ENCODE measurements at places on chromosomes 11 and 22.

DNA sequence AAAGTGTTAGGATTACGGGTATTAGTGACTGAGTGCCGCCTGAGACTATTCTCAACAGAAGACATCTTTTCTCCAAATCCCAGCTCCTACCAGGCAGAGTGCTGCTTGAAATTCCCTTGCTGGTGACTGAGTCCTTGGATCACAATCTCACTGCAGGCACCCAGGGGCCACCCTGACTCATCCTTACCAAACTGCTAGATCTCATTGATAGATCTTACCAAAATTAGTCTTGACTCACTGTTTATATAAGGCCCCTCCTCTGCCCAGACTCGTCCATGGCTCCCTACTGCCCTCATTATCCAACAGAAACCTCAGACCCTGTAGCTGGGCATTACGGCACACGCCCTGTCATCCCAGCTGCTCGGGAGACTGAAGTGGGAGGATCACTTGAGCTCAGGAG is 14.7 kb downstream of the TBC1D10A start:
- H3K4me1 ChIP-seq = peaks cover 100% of the 10 kb centered on the region
- DNase-seq = no peak
- peak overlapping the region; percentile 27 for H3K4me3 ChIP-seq
- peak overlapping the region; percentile 13 for H3K27ac ChIP-seq
- no peaks in the 10 kb centered on the region for H3K27me3 ChIP-seq

- H3K4me3 ChIP-seq = no peak overlapping the region
- H3K27me3 ChIP-seq = no peaks in the 10 kb centered on the region
- H3K4me1 ChIP-seq = no peaks in the 10 kb centered on the region
- no peaks in the 10 kb centered on the region for H3K36me3 ChIP-seq
- no peak overlapping the region for H3K27ac ChIP-seq
Measured at GRCh38 chr11:108825381-108825780, 160.5 kb downstream of the DDX10 start.

- no peak for DNase-seq
- no peaks in the 10 kb centered on the region for H3K4me1 ChIP-seq
- no peaks in the 10 kb centered on the region for H3K27me3 ChIP-seq
- H3K27ac ChIP-seq = no peak overlapping the region
Measured at GRCh38 chr11:132421555-132421954, 1051.1 kb downstream of the NTM start.

DNA sequence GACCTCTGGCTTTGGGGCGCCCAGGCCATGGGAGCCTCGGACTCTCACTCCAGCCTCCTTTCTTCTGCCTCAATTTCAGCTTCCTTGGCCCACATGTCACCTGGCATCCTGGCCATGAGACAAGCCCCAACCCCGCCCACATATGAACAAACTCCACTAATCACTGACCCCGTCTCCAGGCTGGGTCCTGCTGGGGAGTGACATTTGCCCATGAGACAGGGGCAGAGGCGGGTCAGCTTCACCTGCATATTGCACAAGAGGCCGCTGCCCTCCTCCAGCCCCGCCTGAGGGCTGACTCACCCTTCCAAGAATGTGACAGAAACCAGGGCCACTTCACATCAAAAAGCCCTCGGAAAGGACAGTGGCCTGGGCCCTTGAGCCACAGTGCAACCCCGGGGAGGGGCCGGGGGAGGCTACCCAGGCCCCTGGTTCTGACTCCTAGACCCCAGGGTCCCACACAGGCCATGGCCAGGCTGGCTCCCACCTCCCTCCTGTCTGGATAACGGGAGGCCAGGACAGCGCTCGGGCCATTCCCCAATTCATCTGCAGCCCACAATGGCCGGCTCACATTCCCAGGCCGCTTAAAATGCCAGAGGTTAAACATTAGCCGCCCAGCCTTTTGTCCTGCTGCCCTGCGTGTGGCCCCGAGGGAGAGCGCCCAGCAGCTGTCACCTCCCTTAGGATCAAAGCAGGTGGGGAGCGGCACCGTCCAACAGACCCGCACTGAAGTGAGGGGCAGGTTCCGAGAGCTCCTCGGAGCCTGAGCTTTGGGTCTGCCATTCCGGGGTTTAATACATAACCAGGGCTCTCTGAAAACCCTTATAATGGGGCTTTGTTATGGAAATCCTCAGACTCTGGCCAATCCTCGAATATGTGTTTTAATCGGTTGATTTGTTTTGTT is 42.3 kb downstream of the TRMU start:
- DNase-seq = no peak
- H3K27ac ChIP-seq = no peak overlapping the region
- no peaks in the 10 kb centered on the region for H3K36me3 ChIP-seq
- no peaks in the 10 kb centered on the region for H3K27me3 ChIP-seq
- H3K4me1 ChIP-seq = peaks cover 15% of the 10 kb centered on the region

GRCh38 chr22:45756558-45756957 is 84.9 kb downstream of the ATXN10 start:
- H3K36me3 ChIP-seq = no peaks in the 10 kb centered on the region
- H3K4me1 ChIP-seq = no peaks in the 10 kb centered on the region
- no peak for DNase-seq
- no peaks in the 10 kb centered on the region for H3K27me3 ChIP-seq
- no peak overlapping the region for H3K4me3 ChIP-seq

DNA sequence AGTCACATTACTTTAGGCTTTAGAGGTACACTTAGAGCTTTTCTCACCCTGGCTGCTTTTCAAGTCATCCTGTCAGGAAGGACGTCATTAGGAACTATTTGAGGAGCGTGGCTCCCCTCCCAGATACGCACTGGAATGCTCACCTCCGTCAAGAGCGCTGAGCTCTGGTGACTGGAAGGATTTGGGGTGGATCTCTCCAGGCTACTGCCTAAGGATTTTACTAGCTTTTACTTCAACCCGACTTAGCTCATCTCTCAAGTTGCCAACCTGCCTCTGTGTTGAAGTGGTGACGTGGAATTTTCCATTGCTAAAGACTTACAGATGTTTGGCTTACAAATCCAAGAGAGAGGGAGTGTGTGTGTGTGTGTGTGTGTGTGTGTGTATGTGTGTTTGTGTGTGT is 355.3 kb upstream of the CCDC90B start:
- DNase-seq = no peak
- H3K27me3 ChIP-seq = no peaks in the 10 kb centered on the region
- no peak overlapping the region for H3K4me3 ChIP-seq
- no peaks in the 10 kb centered on the region for H3K36me3 ChIP-seq
- H3K4me1 ChIP-seq = no peaks in the 10 kb centered on the region
- H3K27ac ChIP-seq = no peak overlapping the region

DNA sequence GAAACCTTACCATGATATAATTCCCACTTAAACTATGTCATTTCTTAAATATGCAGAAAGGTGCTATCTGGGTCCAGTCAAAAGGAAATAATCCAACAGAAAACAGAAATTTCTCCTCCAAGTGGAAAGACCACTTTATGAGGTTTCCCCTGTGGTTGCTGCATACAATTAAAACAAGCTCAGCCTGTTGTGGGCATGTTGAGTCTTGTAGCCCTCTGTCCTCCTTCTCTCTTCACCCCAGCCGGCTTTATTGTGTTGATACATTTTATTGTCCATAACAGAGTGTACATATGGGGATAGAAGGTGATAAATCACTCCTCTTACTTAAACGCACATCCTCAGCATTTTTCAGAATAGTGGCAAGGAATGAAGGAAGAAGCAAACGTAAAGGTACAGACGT is 126.0 kb upstream of the MTNR1B start:
- H3K4me1 ChIP-seq = no peaks in the 10 kb centered on the region
- DNase-seq = no peak
- no peak overlapping the region for H3K4me3 ChIP-seq
- H3K27me3 ChIP-seq = no peaks in the 10 kb centered on the region

- H3K4me3 ChIP-seq = no peak overlapping the region
- H3K27me3 ChIP-seq = peaks cover 6% of the 10 kb centered on the region
- H3K36me3 ChIP-seq = no peaks in the 10 kb centered on the region
- H3K4me1 ChIP-seq = no peaks in the 10 kb centered on the region
- no peak for DNase-seq
Measured at GRCh38 chr11:62245271-62245753, 3.3 kb downstream of the SCGB1D2 start.

DNA sequence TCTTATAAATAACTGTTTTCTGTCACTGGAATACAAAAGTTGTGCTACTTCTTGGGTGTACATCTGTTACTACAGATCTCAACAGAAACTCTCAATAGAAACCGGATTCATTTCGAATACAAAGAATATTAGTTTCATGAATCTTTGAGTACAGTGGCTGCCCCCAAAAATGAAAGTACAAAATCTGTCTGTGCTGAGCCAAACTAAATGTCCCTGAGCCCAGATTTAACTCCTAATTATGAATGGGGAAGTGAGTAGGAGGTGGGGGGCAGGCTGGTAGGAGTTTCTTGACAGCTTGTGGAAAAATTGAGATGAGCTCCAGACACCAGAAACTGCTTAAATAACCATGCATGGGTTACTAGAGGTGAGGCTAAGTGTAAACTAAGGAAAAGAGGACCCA is 41.6 kb downstream of the PITPNB start:
- no peak overlapping the region for H3K27ac ChIP-seq
- H3K4me3 ChIP-seq = no peak overlapping the region
- peaks cover 7% of the 10 kb centered on the region for H3K36me3 ChIP-seq
- H3K27me3 ChIP-seq = no peaks in the 10 kb centered on the region
- DNase-seq = no peak
- H3K4me1 ChIP-seq = peaks cover 16% of the 10 kb centered on the region

Data from CD8-positive, alpha-beta memory T cell (primary cell).